ENCODE measurements at places on chromosomes 1 and 21.

DNA sequence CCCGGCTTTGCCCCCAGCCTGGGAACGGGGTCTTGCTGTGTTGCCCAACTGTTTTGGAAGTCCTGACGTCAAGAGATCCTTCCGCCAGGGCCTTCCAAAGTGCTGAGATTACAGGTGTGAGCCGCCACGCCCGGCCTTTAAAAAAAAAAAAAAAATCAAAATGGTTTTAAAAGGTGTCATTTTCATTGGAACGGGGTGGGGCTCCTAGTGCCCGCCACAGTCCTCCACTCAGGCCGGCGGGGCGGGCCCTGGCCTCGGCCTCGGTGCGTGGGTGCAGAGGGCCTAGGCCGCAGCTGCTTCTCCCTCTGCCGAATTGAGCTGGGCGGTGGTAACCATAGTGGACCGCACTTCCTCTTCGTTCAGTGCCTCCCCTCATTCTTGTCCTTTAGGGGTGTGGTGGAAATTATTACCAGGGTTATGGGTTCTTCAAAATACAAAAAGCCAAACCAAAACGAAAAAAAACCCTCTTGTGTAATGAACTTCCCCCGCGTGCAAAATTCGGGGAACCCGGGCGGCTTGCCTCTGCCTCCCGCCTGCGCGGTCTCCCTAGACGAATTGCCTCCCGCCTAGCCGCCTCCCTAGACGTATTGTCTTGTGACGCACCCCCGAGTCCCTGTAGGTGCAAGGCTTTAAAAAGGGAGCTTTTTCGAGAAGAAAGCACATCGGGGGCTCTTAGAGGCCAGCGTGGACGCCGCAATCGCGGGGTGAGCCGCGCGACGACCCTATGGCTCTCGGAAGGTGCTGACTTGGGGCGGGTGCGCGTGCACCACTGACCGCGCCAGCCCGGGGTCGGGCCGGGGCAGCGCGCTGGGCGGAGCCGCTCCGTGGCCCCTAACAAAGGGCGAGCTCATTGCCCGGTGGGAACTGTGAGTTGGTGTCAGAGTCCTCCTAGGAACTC lies 10.5 kb upstream of the SPEN start:
- DNase-seq, result peak; percentile 29

DNA sequence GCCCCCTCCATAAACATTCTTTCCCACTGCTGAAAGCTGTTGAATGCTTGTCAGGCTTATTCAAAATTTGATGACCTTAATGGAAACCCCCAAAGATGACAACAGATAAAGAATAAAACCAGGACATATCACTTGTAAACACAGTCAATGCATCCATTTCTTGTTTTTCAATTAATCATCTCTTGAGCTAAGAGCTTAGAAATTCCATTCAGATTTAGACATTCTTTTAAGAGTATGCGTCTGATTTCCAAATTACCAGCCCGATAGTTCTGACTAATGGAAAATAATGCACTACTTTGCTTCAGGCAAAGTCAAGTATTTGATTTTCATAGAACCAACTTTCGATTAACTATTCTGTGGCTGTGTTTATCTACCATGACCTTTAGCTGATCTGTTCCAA lies 100.6 kb upstream of the RUNX1 start:
- DNase-seq, result no peak

DNA sequence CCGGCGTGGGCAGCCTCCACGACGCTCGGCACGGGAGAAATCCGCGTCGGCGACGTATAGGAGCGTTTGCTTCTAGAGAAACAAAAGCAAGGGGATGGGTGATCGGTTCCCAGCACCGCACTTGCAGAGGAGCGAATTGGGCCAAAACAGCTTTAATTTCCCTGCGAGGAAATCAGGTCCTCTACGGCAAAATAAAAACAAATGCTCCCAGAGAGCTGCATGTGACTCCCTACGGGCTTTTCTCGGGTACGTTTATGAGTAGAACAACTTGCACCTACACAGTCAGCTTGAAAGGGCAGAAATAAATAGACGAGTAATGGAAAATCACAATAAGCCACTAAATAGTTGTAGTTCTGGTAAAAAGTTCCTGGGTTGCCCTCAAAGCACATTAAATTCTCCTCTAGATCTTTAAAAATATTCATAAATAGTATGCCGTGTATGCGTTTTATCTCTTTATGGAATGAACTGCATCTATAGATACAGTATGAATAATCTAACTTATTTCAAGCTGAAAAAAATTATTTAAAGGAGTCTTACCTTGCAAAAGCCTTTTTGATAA lies 1.2 kb downstream of the NHLH2 start:
- no peak for DNase-seq

GRCh38 chr1:104163912-104164476 lies 414.3 kb downstream of the AMY1C start:
- no peak for DNase-seq

GRCh38 chr1:34978921-34979320 lies 6.2 kb downstream of the TMEM35B start:
- no peak for DNase-seq

DNA sequence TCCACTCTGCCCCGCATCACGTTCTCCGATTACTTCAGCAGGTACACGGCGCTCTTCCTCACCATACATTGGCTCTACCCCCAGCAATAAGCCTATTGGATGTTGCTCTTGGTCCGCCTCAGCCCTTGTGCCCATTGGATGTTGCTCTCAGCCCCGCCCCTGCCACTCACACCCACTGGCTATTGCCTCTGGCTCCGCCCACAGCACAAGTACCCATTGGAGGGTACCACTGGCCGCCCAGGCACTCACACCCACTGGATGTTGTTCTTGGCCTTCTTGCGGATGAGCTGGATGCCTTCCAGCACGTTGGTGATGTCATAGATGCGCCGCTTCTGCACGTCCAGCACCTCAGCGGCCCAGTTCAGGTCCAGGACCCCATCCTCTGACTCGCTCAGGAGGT lies 9.4 kb downstream of the E2F2 start:
- no peak for DNase-seq

DNA sequence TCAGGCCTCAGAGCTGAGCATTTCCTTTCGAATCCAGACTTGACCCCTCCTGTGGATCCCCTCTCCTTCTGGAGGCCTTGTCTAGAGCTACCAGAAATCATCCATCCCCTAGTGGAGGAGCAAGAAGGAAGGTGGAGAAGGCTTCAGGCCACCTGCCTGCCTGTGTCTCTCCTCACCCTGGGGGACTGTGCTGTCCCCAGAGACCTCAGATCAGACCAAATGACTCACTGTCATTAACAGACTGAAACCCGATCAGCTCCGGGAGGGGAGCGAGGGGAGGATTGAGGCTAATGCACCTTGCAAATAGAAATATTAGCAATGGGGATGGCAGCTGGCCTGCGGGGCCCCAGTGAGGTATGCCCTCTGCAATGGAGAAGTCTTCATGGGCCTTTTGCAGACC lies 2.1 kb downstream of the MYBPH start:
- DNase-seq, result no peak

GRCh38 chr1:91567583-91567982 lies 66.9 kb downstream of the CDC7 start:
- DNase-seq, result no peak

- no peak for DNase-seq
These were observed 45.5 kb downstream of the TRABD2B start for GRCh38 chr1:47951545-47952235.
